ENCODE measurements at places on chromosomes 2 and 18.

GRCh38 chr18:32393407-32393806 lies 77.3 kb downstream of the GAREM1 start:
- ATAC-seq: no peak

- no peak for ATAC-seq
Observed at GRCh38 chr2:217365656-217366055, 505.8 kb upstream of the TNP1 start.

DNA sequence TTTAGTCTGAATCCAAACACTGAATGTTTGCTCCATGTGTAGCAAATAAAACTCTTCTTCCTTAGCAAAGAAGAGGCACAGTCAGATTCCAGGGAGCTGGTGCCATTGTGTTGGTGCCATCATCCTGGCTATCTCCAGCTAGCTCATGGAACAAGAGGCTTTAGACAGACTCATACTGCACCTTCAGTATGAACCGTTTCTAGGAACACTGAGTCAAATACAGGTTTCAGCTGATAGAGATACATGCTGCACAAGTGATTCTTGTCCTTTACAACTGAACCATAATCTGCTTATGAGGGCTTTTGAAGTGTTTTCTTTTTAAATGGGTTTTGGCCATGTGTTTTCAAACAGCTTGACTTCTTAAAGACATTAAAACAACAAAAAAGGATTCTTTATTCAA lies 57.9 kb downstream of the DYNC1I2 start:
- no peak for ATAC-seq

GRCh38 chr18:13137670-13138419 lies 80.7 kb upstream of the LDLRAD4 start:
- peak; percentile 94 for ATAC-seq

DNA sequence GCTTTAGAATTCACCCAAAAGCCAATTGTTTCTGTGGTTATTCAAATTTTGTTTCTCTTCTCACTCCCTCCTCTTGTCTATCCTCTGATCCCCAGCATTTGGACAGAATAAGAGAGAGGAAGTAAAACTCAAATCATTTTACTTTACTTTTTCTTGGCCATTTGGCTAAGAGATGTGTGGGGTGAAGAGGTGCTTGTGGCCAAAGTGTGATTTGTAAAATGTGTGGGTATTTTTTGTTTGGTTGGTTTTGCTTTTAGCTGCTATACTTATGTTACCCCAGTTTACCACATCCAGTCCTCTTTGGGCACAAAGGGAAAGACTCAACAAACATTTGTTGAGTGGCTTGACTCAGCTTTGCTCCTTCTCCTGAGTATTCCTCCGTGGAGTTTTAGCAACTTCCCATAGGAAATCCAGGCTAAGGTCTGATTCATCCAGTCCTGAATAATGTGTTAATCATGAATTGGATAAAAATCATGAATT lies 109.1 kb upstream of the CYP1B1 start:
- ATAC-seq: peak; percentile 91

- ATAC-seq: peak; percentile 83
Observed at GRCh38 chr2:59184276-59185020, 943.3 kb upstream of the FANCL start.

GRCh38 chr2:98459496-98460175 lies 15.0 kb downstream of the INPP4A start:
- ATAC-seq: peak; percentile 42

- ATAC-seq: no peak
Observed at GRCh38 chr2:121519732-121520640, 10.7 kb upstream of the RNU4ATAC start.

DNA sequence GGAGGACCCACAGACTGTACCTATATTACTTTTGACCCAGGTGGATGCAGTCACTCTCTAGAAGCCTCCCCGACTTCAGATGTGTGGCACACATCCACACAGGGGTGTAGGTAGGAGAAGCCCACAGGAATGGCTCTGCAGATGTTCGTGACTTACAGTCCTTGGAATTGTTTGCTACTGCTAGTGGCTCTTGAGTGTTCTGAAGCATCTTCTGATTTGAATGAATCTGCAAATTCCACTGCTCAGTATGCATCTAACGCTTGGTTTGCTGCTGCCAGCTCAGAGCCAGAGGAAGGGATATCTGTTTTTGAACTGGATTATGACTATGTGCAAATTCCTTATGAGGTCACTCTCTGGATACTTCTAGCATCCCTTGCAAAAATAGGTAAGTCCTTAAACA lies 605 bp downstream of the SLC9A4 start:
- no peak for ATAC-seq

DNA sequence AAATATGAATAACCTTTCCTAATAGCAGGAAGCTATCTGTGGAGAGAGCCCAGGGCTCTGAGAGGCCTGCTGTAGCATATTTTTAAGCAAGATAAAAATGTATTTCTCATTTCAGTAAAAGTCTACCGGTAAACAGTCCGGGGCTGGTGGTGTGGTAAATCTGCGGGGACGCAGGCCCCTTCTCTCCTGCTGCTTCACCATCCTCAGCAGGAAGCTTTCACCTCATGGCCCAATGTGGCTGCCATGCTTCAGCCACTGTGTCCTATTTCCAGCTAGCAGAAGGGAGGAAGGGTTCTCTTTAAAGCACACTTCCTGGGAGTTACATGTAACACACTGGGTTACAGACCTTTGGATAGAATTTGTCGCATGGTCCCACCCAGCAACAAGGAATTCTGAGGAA lies 79.5 kb upstream of the ODC1 start:
- ATAC-seq: no peak

GRCh38 chr2:38438883-38439612 lies 62.0 kb upstream of the ATL2 start:
- ATAC-seq: peak; percentile 69

DNA sequence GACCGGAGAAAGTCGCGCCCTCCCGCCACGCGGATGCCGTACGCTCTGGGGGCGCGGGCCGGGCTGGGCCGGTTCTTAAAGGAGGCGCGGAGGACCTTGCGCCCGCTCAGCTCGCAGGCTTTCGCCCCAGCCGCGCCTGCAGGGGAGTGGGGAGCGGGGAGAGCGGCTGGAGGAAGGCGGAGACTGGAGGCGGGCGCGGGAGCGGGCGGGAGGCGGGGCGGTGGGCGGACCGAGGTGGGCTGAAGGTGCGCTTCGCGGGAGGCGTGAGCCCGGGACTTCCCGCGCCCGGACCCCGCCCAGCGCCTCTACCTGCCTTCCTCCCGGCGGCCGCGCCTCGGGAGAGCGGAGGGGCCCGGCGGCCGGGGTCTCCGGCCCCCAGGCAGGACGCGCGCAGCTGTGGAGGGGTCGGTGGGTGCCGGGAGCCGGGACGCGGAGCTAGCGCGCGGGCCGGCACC lies at the start of gene ADRA2B:
ADRA2B (minus strand) TSS at position 148 of the 455 bp plus-strand sequence. CDS start 422 bp downstream, outside the sequence.
- ATAC-seq: peak; percentile 75

DNA sequence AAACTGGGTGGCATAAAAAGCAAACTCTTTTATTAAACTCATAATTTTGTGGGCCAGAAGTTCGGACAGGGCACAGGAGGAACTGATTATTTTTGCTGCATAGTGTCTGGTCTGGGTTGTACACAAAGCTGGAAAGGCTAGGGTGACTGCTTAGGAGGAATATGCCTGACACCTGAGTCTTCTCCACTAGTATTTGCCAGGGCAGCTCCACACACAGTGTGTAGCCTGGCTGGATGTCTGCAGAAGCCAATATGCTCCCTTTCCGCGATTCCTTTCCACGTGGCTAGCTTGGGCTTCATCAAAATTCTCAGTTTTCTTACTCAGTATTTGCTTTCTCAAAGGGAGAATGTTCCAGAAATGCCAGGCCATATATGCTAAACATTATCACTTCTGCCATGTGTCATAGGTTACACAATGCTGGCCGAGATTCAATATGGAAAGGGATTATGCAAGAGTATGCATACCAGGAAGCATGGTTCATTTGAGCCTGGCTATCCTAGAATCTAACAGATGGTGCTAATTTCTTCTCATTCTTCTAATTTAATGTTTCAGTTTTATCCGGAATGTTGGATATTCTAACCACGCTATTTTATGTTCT lies 142.7 kb upstream of the DOK6 start:
- no peak for ATAC-seq

DNA sequence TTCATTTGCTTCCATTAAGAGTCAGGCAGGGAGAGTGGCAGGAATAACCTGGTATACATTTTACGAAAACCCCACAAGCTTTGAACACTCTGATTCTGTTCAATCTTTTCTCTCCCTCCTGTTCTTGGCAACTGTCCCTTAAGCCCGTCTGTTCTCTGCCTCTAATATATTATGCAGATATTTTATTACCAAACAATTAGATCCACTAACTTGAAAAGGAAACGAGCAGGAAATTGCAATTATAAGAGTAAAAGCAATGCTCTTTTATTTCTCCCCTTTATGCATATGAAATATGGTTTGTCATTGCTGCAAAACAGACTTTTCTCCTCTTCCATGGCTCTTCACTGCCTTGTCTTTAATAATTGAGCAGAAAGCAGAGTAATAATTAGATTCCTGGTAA lies 149.1 kb upstream of the CELF4 start:
- no peak for ATAC-seq

- ATAC-seq: no peak
Observed at GRCh38 chr18:11985586-11985985, 4.3 kb downstream of the IMPA2 start.

DNA sequence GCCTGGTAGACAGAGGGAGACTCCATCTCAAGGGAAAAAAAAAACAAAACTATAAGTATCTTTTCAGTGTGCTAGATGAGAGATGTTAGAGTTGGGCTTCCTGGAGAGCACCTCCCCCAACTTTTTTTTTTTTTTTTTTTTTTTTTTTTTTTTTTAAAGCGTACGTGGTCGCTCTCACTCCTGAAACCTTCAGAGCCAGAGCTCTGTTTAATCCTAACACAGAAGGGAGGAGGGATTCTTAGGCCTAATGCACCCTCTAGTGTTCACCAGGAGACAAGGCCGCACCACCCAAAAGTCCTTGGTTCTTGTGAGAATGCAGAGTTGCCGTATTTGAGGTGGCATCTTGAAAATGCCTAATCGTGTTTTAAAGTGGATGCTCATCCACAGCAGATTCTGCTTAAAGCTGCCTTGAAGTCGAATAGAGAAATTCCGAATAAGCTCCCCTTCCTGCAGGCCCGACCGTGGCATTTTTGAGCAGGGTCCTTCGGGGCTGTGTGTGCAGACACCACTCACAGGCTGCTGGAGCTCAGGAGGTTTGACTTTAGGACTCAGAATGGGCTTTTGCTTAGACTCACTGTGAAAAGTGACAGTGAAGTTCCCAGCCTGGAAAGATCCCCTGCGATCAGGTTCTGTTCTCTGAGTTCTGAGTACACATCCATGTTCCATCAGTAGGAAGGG lies 252.6 kb downstream of the AGAP1 start:
- no peak for ATAC-seq

DNA sequence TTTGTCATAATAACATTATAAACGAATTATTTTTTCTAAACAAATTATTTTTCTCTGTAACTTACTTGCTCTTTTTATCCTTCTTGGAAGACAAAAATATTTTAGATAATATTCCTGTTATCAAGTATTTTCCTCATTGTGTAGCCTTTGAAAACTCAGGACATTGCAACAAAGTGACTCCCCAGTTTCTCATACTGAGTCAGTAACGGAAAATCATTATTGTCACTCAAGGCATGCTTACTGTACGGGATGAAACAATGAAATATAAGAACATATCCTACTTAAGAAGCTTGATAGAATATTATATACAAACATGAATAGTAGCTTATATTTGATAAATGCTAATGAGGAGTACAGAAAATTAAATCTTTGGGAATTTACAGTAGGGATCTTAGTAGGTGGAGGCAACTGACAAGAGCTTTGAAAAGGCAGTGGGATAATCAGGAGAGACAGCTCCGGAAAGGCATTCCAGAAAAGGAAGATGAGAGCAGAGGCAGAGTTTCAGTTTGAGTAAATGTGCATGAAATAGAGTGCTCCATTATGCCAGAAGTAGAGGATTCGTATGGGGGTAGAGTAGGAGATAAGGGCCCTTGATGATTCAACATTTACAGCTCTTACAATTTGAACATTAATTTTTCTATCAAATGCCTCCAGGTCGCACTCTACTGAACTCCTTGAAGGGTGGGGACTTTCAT lies 14.0 kb upstream of the YES1 start:
- ATAC-seq: no peak

DNA sequence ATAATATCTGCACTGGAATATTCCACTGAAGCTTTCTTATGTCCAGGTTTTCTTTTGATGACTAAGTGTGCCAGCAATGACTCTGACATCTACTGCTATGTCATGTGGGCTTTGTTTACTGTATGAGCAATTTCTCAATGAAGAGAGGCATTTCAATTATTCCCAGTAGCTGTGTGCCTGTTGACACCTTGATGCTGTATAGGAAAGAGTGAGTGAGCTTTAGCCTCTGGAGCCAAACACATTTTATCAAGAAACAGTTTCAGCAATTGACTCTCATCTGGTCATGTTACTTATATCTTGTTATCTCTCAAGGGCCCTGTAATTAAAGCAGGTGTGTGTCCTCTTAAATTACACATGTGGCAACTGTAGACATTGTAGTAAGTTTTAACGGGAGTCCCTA lies 493.2 kb upstream of the FANCL start:
- ATAC-seq: no peak

DNA sequence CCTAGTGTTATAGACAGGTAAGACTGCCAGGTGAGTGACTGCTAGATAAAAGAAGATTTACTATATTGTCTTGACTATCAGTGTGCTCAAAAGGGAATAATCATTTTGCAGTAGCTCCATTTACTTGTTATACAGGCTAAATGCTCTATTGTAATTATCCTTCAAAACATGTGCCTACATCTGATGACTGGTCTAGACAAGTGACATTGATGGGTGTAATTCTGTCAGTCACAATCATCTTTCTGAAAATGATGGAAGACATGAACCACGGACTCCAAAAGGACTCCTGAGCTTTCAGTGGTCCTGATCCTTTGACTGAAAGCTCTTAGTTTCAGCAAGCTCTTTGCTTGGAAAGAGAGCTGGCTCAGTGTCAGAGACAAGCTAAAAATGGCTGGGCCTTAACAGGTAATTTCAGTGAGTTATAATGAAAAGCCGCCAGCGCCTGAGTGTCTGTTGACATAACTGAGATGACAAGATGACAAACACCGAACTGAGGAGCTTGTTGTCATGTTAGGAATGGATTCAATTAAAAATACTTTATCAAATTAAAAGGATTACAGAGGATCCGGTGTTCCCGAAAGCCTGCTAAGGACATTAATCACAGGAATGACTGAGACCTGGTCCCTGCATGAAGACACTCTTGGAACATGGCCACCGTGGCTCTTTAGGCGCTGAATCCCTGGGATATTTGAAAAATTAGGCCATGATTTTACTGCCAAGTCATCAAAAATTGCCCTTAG lies 141.7 kb downstream of the CMPK2 start:
- ATAC-seq: no peak
